ENCODE measurements at places on chromosomes 1 and 21.
A peak's percentile ranks its signal among the peaks of the same experiment; 100 is the strongest.

GRCh38 chr21:35520302-35520701 is 471.2 kb upstream of the RUNX1 start:
- no peak for DNase-seq

- DNase-seq = no peak
Measured at GRCh38 chr1:213698092-213698702, 289.6 kb upstream of the PROX1 start.

GRCh38 chr1:218658899-218659298 is 313.8 kb downstream of the TGFB2 start:
- no peak for DNase-seq

DNA sequence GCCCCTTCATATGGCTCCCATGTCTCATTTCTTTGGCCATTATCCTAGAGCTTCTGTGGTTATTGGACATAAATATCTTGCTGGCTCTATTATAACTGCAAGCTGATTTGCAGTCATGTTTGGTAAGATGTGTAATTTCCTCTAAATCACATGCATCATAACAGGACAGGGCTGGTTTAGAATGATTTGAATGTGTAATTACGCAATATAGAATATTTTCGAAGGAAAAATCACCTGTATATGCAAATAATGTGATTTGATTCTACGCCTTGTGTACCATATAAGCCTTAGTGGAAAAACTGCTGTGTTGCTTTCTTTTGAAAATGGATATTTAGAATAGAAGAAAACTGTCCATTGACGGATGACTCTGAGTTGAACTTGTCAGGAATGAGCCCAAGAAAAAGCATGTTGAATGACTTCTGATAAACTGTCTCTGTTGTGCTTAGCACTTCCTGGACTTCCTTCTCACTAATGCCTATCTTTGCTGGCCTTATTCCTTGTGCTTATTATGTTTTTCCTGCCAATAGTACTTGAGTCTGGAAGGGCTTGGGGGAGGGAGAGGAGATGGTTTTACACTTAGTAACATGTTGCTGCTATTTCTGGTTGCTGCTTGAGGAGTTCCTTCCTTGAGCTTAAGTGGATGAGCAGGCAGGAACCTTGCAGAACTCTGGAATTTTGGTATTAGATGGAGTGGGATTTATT is 6.5 kb downstream of the CACHD1 start:
- no peak for DNase-seq

GRCh38 chr1:203098445-203098844 is 12.6 kb upstream of the MYOG start:
- DNase-seq = no peak

DNA sequence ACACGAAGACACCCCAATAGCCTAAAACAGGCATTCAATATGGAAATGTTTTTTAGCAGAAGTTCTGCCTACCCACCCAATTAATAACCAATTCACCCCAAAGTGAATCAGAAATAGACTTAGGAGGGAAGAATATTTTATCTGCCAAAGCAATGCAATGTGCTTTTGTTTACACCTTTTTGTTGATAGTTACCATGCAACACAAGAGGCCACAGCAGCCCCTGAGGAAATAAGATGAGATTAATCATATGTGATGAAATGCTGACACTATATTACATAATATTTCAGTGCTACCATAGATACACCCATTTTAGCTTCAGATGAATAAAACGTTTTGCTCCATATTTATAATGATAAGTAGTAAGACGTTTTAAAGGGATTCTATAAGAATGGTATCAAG is 60.9 kb upstream of the RGS2 start:
- no peak for DNase-seq

- no peak for DNase-seq
Measured at GRCh38 chr1:180233191-180234011, 3.3 kb downstream of the LHX4 start.

- DNase-seq = no peak
Measured at GRCh38 chr1:8584316-8584715, 233.1 kb downstream of the RERE start.

DNA sequence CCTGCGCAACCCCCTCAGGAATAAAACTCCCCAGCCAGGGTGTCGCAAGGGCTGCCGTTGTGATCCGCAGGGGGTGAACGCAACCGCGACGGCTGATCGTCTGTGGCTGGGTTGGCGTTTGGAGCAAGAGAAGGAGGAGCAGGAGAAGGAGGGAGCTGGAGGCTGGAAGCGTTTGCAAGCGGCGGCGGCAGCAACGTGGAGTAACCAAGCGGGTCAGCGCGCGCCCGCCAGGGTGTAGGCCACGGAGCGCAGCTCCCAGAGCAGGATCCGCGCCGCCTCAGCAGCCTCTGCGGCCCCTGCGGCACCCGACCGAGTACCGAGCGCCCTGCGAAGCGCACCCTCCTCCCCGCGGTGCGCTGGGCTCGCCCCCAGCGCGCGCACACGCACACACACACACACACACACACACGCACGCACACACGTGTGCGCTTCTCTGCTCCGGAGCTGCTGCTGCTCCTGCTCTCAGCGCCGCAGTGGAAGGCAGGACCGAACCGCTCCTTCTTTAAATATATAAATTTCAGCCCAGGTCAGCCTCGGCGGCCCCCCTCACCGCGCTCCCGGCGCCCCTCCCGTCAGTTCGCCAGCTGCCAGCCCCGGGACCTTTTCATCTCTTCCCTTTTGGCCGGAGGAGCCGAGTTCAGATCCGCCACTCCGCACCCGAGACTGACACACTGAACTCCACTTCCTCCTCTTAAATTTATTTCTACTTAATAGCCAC is 696 bp downstream of the TGFB2 start:
- DNase-seq = peak; percentile 18

- DNase-seq = no peak
Measured at GRCh38 chr1:98919211-98919610, 85.5 kb downstream of the PLPPR5 start.

All from NCI-H524 (cell line).